Astrocyte of the spinal cord (primary cell): ENCODE measurements at places on chromosomes 16 and 17.

- no peak for DNase-seq
Measured at GRCh38 chr17:40614431-40615067, 33.1 kb downstream of the SMARCE1 start.

DNA sequence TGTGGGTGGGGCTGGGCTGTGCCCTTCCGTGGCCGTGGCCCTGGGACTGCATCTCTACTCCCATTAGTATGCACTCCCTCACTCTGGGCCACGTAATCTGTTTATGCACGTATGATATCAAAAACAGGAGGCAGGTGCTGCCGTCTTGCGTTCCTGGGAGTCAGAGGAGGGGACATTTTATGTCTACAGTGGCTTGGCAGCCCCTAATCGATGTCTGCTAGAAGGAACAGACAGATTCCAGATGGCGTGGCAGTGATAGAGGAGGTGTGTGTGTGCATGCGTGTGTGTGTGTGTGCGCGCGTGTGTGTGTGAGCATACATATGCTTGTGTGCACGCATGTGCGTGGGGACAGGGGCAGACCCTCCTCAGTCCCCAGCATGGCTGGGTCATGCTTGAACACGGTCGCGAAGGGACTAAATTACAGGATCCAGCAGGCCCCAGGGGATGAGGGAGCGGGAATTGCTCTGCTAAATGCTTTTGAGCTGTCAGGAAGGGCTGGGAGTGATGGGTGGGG lies 44.7 kb downstream of the SREBF1 start:
- DNase-seq = no peak

DNA sequence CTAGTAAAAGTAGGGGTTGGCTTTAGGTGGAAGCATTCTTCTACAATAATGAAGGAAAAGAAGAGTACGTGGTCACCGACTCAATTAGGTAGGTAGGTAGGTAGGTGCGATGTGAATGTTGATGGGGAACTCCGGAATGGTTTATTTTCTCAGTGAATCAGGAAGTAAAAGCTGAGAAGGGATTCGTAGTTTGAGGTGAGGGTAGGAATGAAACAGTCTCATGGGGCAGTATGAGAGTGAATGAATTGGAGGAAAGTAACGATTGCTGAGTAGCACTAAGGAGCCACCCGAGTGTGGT lies 13.9 kb downstream of the PER1 start:
- DNase-seq = no peak

DNA sequence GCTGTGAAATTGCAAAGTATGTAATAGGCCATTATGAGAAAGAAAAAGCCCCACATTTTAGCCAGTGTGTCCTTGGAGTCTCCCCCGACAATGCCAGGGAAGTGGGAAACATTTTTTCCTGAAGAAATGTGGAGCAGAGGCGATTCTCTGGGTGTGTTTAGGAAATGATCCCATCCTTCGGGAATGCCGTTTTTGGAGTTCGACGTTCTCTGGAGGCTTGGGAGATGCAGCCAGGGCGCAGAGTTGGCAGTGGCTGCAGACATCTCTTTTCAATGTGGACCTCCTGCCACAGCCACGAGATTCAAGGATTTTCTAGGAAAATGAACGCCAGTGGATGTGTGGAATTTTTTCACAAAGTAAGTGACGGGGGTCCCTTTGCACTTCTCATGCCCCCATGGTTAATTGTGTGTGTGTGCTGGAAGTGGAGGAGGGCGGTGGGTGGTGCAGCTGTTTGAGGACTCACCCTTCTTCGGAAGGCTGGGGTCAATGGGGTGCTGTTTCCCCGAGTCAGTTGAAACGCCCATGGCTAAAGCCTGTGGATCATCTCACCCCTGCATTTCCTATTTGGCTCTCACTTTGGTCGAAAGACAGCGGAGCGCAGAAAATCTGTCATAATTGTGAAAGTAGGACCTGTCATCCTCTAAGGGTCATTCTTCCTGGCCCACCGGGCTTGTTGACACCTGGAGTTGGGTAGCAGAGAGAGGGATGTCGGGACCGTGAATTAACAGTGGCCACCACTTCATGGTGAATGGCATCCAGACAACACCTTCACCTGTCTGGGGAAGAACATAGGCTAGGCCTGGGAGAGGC lies 73.2 kb downstream of the CMIP start:
- no peak for DNase-seq
